H4 (cell line): ENCODE measurements at places on chromosomes 3 and 15. TPM values are rescaled to one million over a fixed set of nuclear protein-coding genes. Genes with fewer than 3 reads are reported as not detected.

Gene TMEM62
- 17.7 and 18.0 TPM in 2 replicates for total RNA-seq

Gene CP
- total RNA-seq, result 2.6 and 3.4 TPM in 2 replicates

Gene ITGA11
- total RNA-seq, result 0.41 and 0.66 TPM in 2 replicates

Gene GMNC
- not detected in 2 replicates for total RNA-seq

Gene ZDHHC23
- total RNA-seq, result 3.9 and 5.1 TPM in 2 replicates

Gene DNAJA4
- total RNA-seq, result not detected in 2 replicates

Gene LDHAL6B
- not detected in 2 replicates for total RNA-seq

Gene CPNE9
- total RNA-seq, result 0.31 TPM in 1 of 2 replicates, not detected in the other

Gene FBXO40
- not detected in 2 replicates for total RNA-seq

Gene RBP2
- total RNA-seq, result not detected in 2 replicates

Gene CD86
- total RNA-seq, result 0.39 and 1.6 TPM in 2 replicates

Gene CAPN3
- total RNA-seq, result 0.43 TPM in 1 of 2 replicates, not detected in the other

Gene SEMA7A
- total RNA-seq, result 0.53 and 0.91 TPM in 2 replicates

Gene PROS1
- 10.3 and 10.9 TPM in 2 replicates for total RNA-seq

Gene RARRES1
- not detected in 2 replicates for total RNA-seq

Gene SMAD6
- total RNA-seq, result 3.4 and 4.7 TPM in 2 replicates

Gene CPNE4
- 0.12 and 0.14 TPM in 2 replicates for total RNA-seq

Gene LRRC15
- 5.8 and 6.0 TPM in 2 replicates for total RNA-seq

Gene CIB1
- 36.7 and 39.0 TPM in 2 replicates for total RNA-seq

Gene CHL1
- total RNA-seq, result 9.6 and 14.3 TPM in 2 replicates

Gene CRYGS
- total RNA-seq, result 0.10 TPM in 1 of 2 replicates, not detected in the other

Gene SAMD7
- total RNA-seq, result not detected in 2 replicates

Gene MLF1
- 32.8 and 43.8 TPM in 2 replicates for total RNA-seq

Gene TIMP4
- total RNA-seq, result 0.52 and 1.1 TPM in 2 replicates

Gene CYP1A2
- total RNA-seq, result not detected in 2 replicates

Gene CCR9
- not detected in 2 replicates for total RNA-seq

Gene CHAC1
- 28.0 and 35.4 TPM in 2 replicates for total RNA-seq

Gene POTEB
- total RNA-seq, result not detected in 2 replicates

Gene MNS1
- 0.62 and 0.66 TPM in 2 replicates for total RNA-seq

Gene ADAMTS17
- 0.25 TPM in 1 of 2 replicates, not detected in the other for total RNA-seq

Gene RYR3
- total RNA-seq, result 0.16 and 0.72 TPM in 2 replicates

Gene NLGN1
- total RNA-seq, result 14.7 and 16.9 TPM in 2 replicates

Gene ATP8B4
- total RNA-seq, result 0.04 and 0.41 TPM in 2 replicates

Gene MGLL
- 2.1 and 4.6 TPM in 2 replicates for total RNA-seq

Gene CYP11A1
- not detected in 2 replicates for total RNA-seq
